NCI-H187 (cell line): ENCODE measurements at places on chromosomes 4 and X.

DNA sequence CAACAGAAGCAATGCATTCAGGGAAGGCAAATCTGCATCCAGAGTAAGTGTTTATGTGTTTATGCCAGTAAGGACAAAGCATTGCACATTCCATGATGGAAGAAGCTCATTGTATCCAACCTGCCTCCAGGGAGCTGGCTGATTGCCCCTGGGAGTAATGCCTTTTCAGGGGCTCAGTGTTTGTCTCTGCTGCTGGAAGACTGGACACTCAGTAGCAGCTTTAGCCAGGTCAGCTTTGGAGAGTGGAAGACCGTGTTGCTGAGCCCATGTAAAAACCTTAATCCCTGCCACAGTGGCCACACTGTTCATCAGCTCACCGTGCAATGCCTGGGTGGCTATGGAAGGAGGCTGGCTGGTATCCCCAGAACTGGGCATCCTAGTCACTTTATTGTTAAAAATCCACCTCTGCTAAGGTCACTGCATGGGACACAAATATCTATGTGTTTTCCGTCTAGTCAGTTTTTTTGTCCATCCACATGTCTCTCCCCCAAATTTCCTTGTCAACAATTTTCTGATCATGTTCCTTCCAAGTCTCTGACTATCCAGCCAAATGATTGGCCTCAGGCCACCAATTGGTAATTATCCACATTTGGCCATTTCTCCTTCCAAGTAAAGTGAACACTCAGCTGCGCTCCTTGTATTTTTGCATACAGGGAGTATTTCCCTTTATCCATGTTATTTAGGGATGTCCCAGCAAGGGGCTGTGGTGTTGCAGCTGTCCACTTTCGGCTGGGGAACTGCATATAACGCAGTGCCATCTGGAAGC lies 2044.5 kb upstream of the AGA start:
- DNase-seq = no peak

GRCh38 chr4:92714640-92715039 lies 410.9 kb downstream of the GRID2 start:
- no peak for DNase-seq

DNA sequence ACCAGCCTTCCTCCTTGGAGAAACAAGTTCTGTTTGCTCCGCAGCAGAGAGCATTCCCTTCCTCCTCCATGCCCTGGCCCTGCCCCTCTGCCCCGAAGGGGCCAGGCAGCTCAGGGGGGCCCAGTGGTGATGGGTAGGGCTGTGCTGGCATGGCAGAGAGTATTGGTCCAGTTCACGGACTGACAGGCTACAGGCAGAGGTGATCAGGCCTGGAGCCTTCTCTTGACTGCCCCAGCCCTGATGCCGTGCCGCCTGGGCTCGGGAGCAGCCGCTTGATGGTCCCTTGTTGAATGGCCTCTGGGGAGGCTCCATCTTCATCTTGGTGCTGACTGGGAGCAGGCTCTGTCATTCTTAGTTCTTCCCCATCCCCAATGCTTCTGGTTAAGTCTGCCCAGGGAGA lies 9.6 kb downstream of the NLGN3 start:
- no peak for DNase-seq

GRCh38 chr4:25817059-25817681 lies 45.6 kb downstream of the SEL1L3 start:
- DNase-seq = no peak

- DNase-seq = no peak
Observed at GRCh38 chr4:10459305-10459704, 2.1 kb upstream of the ZNF518B start.

- no peak for DNase-seq
Observed at GRCh38 chr4:10737337-10737736, 52.8 kb upstream of the CLNK start.

DNA sequence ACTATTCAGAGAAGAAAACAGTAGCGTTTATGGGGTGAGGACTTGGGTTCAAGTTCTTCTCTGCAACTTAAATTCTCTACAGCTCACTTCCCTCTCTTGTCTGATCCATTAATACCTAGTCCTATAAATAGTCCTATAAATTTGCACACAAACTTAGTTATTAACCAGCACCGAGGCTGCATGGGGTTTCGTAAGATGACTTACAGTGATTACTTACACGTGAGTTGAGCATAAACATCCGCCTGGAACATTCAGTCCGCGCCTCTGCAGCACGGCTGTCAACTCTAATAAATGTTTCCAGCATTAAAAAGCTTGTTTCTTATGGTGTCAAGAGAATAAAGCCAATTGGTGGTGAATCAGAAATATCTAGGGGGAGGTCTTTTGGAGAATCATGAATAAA lies 103.0 kb upstream of the ENPP6 start:
- DNase-seq = no peak

DNA sequence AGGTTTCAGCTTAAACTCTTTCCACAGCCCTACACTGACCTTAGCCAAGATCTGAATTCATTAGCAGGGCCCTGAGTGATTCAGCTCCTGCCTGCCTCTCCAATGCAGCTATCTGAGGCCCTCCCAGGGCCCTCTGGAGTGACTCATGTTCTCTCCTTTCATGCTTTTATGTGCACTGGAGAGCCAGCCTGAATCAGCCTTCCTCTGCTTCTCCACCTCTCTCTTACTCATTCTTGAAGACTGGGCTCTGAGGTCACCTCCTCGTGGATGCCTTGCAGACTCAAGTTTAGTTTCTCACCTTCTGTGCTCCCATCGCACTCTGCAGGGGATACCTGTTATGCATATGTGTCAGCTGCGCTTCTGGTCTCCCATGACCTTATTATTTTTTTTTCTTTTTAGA lies 3.1 kb upstream of the OCIAD2 start:
- DNase-seq = no peak

DNA sequence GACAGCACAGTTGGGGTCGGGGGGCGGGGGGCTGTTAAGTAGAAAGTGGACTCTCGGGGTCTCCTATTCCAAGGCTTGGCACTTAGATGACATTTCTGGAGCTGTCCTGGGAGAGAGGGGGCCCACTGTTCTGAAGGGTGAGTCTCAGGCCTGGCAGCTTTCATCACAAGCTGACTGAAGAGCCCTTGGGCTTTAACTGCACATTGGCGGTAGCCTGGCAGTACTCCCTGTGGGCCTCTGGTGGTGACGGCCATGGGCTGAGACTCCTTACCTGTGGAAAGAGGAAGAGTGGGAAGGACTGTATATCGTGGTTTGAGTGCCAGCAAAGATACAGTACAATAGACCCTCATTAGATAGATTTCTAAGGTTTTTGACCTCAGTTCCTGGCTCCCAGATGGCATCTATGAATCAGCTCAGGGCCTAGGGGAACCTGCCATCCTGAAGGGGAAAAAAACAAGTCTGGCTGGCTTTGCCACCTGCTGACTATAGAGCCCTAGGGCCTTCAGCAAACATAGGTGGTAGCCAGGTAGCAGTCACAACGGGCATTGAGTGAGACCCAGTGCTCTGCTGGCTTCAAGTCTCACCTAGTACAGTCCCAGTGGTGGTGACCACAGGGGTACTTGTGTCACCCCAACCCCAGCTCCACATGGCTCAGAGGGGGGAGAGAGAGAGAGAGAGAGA lies 87.9 kb downstream of the ANKRD17 start:
- no peak for DNase-seq

DNA sequence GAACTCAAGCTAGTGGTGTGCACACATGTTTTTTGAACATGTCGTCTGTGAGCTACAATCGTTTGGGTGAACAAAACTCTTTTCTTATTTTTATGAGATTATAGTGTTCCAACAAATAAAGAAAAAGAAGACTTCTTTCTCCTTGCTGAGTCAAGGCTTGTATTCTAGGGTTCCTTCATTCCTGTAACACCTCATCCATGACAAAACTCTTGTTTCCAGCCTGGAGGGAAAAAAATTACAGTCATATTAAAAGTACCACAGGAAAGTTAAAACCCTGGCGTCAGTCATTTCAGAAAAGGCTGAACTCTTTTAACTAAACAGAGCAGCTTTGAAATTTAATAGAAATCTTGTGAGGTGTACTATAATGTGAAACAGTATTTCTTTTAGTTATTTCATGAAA lies 79.2 kb upstream of the BOD1L1 start:
- no peak for DNase-seq

DNA sequence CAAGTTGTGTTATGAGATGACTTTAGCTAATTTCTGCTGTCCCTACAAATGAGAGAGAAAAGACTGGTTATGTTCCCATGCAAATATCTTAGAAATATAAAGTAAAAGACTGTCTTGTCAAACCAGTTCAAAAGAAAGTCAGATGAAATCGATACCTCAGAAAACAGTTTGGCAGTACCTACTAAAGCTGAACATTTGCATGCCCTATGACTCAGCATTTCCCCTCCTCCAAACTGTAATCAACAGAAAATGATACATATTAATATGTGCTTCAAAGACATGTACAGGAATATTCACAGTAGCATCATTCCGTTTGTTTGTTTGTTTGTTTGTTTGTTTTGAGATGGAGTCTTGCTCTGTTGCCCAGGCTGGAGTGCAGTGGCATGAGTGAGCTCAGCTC lies 90.3 kb downstream of the ARX start:
- no peak for DNase-seq

DNA sequence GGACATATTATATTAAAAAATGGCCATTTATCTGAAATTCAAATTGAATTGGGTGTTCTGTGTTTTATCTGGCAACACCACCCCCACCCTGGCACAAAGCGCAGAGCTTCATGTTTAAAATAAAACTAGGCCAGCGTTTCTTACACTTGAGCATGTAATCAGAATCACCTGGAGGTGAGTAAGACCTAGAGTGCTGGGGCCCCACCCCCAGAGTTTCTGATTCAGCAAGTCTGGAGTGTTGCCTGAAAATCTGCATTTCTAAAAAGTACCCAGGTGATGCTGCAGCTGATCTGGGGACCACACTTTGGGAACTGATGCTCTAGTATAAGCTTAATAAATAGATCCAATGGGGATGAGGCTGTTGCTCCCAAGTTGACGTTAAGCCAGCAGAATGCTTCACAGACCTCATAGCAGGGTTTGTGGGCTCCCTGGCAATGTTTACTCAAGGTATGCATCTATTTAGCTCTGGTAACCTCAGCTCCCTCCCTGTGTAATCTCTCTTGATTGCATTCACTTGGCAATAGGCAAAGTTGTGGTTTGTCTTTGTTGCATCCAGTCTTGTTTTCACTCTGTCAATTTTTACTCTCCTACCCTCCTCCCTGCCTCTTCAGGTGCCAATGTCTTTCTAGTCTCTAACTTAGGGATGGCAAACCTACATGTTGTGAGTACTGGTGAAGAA lies 99.8 kb upstream of the TEX13D start:
- no peak for DNase-seq

- DNase-seq = no peak
Observed at GRCh38 chr4:83542225-83542624, 6.3 kb downstream of the GPAT3 start.

GRCh38 chr4:34046580-34046979 lies 2197.7 kb downstream of the ARAP2 start:
- no peak for DNase-seq

GRCh38 chrX:53474707-53475106 lies 40.5 kb upstream of the HSD17B10 start:
- DNase-seq = no peak

- DNase-seq = no peak
Observed at GRCh38 chrX:107742700-107743191, 32.8 kb downstream of the TSC22D3 start.

DNA sequence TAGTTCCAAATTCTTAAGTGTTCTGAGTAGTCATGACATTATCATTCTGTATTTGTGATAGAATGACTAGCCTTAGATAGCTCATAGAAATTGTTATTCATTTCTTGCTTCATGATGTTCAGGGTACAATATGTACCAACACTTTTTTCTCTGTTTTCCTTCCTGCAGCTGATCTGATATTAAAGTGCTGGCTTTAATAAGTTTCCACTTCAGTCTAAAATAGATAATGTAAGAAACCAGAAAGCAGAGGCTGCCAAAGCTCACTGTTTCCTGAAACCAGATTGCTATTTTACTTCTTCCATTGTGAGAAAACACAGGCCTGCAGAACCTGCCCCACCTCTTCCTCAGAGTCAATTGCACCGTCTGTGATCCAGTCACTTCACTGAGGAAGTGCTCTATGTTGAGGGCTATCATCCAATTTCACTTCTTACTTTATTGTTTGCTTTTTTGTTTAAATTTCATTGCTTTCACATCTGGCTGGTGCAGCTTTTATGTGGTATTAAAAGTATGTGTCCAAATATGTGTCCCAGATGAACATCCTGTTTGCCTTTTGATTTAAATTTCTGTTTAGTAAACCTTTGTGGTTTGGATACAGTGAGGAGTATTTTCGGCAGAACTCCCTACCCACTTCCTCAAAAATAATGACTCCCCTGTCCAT lies 652.1 kb downstream of the ANKRD50 start:
- no peak for DNase-seq

DNA sequence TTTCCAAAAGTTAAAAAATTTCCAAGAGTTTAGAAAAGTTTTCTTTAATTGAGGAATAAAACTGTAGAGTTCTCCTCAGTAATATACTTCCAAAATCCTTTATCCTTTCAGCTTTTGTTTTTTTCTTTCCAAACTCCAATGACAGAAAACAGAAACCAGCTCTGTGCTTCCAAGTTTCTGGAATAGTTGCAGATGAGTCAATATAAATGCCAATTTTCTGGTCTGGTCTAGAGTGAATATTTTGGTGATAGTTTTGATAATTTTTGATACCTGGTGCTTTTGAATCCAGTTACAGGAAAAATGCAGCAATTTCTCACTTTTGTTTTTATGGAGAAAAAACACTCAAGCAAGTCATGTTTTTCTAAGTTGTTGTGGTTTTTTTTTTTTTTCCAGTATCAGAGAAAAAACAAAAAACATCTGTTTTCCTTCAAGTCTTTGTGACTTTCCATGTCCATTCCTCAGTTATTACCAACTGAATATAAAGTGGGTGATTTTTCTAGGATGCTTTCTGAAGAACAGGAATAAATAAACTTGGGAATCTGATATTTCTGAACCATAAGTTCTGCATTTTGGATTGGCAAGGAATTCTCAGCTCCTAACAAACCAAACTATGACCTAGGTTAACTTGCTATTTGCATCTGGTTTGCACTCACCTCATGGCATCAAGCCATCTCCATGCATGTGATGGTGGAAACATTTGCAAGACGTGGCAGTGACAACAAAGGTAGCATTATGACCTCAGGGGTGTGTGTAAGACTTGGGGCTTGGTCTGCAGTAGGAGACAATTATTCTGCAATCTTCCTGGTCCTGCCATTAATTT lies 139.1 kb downstream of the VEGFC start:
- DNase-seq = no peak

- no peak for DNase-seq
Observed at GRCh38 chrX:29237972-29238371, 650.7 kb downstream of the IL1RAPL1 start.

GRCh38 chr4:1910643-1911042 lies 39.5 kb downstream of the NSD2 start:
- no peak for DNase-seq

- DNase-seq = no peak
Observed at GRCh38 chr4:19832411-19832810, 419.3 kb upstream of the SLIT2 start.

- DNase-seq = no peak
Observed at GRCh38 chr4:87075876-87076275, 141.1 kb downstream of the AFF1 start.

GRCh38 chr4:36388710-36389109 lies 107.3 kb downstream of the DTHD1 start:
- DNase-seq = no peak

- DNase-seq = no peak
Observed at GRCh38 chr4:7319024-7319423, 115.7 kb downstream of the PSAPL1 start.

GRCh38 chr4:126916049-126916625 lies 716.6 kb upstream of the INTU start:
- DNase-seq = no peak

GRCh38 chr4:153189016-153189801 lies 15.0 kb upstream of the TRIM2 start:
- DNase-seq = no peak
